NCI-H2107 (cell line): ENCODE measurements at places on chromosomes 11 and 22.

- DNase-seq: no peak
Observed at GRCh38 chr22:38843657-38844314, at the start of gene NPTXR. Gene NPTXR (minus strand): TSS chr22:38844028.

- no peak for DNase-seq
Observed at GRCh38 chr11:56990702-56991101, 2.0 kb downstream of the OR5AK2 start.

GRCh38 chr11:10107497-10107896 lies 186.5 kb downstream of the SBF2 start:
- DNase-seq: no peak

- DNase-seq: no peak
Observed at GRCh38 chr11:122852074-122852795, 13.9 kb downstream of the CRTAM start.

- DNase-seq: no peak
Observed at GRCh38 chr22:27798511-27799014, 3.0 kb downstream of the MN1 start.

- DNase-seq: no peak
Observed at GRCh38 chr11:118238929-118239328, 13.2 kb downstream of the MPZL3 start.

GRCh38 chr11:106424111-106424510 lies 346.6 kb downstream of the AASDHPPT start:
- DNase-seq: no peak

DNA sequence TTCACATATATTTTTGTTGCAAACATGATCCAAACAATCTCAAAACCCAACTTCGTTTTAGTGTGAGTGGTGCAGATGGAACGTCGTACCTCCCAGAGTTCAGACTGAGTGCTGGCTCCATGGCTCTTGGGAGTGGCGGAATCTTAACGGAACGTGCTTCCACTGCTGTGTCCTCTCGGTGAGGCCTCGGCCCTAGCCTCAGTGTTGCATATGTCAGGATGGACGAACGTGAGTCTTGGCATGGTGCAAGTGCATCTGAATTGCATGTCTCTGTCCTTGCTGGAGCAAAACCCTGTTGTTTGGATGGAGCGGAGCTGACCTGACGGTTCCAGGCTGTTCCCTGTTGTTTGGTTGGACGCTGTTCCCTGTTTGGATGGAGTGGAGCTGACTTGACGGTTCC lies 306.8 kb downstream of the TBC1D22A start:
- DNase-seq: no peak

- DNase-seq: no peak
Observed at GRCh38 chr11:868394-868793, 25.7 kb downstream of the TSPAN4 start.

DNA sequence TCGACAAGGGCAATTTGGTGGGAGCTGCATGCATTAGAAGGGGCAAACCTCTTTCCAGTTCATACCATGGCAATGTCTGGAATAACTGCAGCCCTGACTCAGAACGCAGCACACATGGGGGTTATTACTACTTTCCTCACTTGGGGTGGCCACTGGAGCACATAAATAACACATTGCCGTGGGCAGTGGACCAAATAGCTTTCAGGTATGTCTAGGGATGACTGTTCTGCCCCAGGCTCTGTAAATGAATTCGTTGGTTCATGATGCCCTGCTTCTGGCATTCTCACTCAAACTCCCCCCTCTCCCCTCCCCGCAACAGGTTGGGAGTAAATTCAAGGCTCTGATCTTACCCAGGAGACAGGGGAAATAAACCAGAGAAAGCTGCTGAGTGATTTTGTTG lies 238.0 kb upstream of the PLET1 start:
- no peak for DNase-seq

DNA sequence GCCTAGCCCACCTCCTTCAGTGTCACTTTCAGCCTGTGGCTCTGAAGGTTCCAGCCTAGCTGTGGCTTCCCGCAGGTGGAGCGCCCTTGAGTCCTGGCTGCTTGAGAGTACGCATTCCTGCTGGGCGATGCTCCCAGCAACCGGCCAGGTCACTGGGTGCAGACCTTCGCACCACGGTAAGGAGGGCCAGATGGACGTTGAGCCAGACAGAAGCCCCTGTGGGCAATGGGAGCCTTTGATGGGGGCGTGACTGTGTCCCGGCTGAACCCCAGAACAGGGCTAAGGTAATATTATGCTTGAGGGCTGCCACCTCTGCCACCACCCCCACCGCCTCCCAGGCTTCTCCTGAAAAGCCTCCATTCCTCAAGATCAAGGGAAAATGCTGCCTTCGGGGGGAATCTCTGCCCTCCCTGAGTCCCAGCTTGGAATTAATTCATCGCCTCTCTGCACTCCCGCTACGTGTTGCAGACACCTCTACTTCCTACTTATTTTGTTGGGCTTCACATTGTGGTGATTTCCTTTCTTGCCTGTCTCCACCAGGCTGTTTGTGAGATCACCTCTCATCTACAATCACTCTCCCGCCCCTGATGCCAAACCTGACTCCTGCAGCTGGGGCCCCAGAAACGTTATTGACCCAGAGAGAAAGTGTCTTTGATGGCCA lies 144.9 kb upstream of the NECTIN1 start:
- DNase-seq: no peak

GRCh38 chr11:17798716-17799115 lies 64.1 kb downstream of the KCNC1 start:
- DNase-seq: no peak

DNA sequence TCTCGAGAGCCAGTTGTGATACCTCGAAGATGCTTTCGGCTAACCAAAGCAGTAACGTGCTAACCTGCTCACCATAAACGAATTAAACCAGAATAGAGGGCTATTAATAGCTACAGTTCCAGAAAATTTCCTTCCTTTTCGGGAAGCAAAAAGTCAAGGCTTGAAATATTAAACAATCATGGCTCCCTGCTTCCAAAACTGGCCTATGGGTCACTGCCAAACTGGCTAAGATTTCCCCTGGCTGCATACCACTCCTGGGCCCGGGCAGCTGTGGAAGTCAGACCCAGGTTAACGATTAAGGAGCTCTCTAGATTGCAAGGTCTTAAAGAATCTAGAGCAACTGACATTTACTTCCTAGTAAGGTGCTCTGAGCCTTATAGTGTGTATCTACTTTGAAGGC lies 1.7 kb downstream of the AMOTL1 start:
- DNase-seq: no peak

GRCh38 chr11:13923182-13923581 lies 39.3 kb upstream of the SPON1 start:
- no peak for DNase-seq
